ENCODE measurements at places on chromosomes 4 and X.

DNA sequence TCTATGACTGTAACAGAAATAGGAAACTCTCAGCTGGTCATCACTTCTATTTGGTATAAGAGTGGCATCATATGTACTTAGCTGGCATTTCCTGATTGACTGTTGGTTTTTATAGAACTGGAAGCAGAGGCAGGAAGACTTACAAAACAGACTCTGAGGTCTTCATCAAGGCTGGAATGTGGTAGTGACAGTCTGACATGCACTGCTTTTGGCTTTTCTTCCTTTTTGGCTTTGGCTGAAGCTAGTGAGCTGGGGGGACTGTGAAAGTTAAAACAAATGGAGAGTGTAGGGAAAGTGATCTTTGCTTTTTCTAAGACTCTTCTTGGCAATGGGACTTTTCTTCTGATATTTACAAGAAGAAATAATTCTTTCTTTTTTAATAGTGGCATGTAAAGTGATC lies 121.1 kb upstream of the SLC4A4 start:
- no peak overlapping the region for H3K4me3 ChIP-seq
- DNase-seq: no peak
- H3K27ac ChIP-seq: no peak overlapping the region

GRCh38 chr4:141432000-141432712 lies 204.2 kb upstream of the IL15 start:
- no peaks in the 10 kb centered on the region for H3K27me3 ChIP-seq
- H3K4me1 ChIP-seq: no peaks in the 10 kb centered on the region

GRCh38 chr4:85029453-85029852 lies 63.0 kb upstream of the WDFY3 start:
- no peaks in the 10 kb centered on the region for H3K4me1 ChIP-seq
- H3K27me3 ChIP-seq: no peaks in the 10 kb centered on the region
- H3K36me3 ChIP-seq: no peaks in the 10 kb centered on the region

DNA sequence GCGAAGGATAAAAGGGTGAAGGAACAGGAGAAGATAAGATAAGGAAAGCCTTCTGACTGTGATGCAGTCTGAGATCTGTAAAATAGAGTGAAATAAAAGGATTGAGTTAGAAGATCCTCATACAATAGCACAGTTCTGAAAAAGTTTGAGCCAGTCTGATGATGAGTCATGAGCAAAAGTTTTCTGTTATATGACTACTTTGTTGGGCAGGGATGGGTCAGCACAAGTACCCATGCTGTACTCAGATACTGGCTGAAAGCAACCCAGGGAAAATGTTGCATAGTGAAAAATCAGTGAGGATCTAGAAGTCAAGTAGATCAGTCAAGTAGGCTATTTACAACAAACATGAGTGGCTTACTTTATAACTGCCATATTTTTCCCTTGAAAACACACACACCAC lies 253.5 kb downstream of the PCDH10 start:
- no peaks in the 10 kb centered on the region for H3K27me3 ChIP-seq
- H3K4me3 ChIP-seq: no peak overlapping the region
- H3K4me1 ChIP-seq: no peaks in the 10 kb centered on the region
- H3K36me3 ChIP-seq: no peaks in the 10 kb centered on the region
- no peak overlapping the region for H3K27ac ChIP-seq

- no peak overlapping the region for H3K4me3 ChIP-seq
- H3K4me1 ChIP-seq: peaks cover 11% of the 10 kb centered on the region
- H3K27me3 ChIP-seq: no peaks in the 10 kb centered on the region
These were observed 99.2 kb downstream of the NSUN7 start for GRCh38 chr4:40848940-40849339.

GRCh38 chrX:96564595-96564994 lies 120.0 kb upstream of the DIAPH2 start:
- no peak for DNase-seq
- no peak overlapping the region for H3K4me3 ChIP-seq
- H3K36me3 ChIP-seq: no peaks in the 10 kb centered on the region

- no peak for DNase-seq
- H3K36me3 ChIP-seq: no peaks in the 10 kb centered on the region
- H3K27me3 ChIP-seq: no peaks in the 10 kb centered on the region
- H3K27ac ChIP-seq: no peak overlapping the region
These were observed 1072.3 kb downstream of the RAPGEF2 start for GRCh38 chr4:160175064-160175643.

DNA sequence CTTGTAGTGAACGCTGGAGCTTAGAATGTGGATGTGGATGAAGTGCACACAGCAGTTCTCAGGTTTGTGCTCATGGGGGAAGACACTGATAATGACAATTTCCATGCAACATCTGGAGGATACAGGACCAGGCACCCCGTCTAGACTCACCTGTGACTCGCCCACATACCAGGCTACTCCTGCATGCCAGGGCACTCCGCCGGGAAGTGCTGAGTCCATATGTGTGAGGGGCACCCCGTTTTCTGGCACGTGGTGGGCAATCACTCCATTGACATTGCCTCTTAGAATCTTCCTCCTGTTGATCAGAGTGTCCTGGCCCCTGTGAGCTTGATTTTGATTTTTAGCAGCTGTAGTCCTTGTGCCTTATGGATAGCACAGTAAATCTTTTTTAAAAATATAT lies 90.9 kb upstream of the LRPAP1 start:
- no peaks in the 10 kb centered on the region for H3K27me3 ChIP-seq
- H3K4me1 ChIP-seq: no peaks in the 10 kb centered on the region
- no peaks in the 10 kb centered on the region for H3K36me3 ChIP-seq
- DNase-seq: no peak

DNA sequence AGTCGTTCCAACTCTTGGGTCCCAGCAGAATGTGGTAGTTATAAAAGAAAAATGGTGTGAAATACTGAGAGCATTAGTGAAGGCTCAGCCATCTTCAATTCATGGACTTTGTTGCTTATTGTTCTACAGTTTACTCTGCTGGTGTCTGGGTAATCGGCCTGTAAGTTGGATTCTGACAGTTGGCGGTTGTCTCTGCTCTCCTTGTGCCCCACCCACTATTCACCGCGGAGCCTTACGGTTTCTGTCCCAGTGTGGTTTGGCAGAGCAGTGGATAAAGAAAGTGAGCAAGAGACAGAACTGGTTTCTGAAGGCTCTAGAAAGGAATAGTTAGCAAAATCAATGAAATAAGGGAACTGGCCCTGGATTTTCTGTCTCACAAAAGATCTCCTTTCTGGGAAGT lies 9.1 kb downstream of the LONRF3 start:
- no peak overlapping the region for H3K27ac ChIP-seq
- DNase-seq: no peak
- no peaks in the 10 kb centered on the region for H3K27me3 ChIP-seq
- H3K4me3 ChIP-seq: no peak overlapping the region

DNA sequence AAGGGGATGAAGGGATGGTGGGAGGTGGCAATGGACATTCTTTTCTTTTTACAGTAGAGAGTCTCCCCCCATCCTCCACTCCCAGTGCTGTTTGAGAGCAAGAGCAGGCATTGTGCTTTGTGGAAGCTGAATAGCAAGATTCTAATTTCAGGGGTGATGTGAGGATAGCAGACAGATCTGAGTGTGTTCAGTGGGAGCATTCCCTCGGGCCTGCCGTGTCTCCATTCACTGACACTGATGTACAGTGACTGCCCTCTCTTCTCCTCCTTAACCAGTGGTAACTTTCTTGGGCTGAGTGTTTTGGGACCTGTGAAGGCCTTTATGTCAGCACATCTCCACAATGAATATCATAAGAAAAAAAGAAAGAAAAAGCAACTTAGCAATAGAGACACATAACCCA lies 396.6 kb upstream of the RPS6KA3 start:
- DNase-seq: no peak
- no peaks in the 10 kb centered on the region for H3K4me1 ChIP-seq
- no peak overlapping the region for H3K4me3 ChIP-seq
- H3K36me3 ChIP-seq: no peaks in the 10 kb centered on the region
- H3K27me3 ChIP-seq: no peaks in the 10 kb centered on the region
- H3K27ac ChIP-seq: no peak overlapping the region

DNA sequence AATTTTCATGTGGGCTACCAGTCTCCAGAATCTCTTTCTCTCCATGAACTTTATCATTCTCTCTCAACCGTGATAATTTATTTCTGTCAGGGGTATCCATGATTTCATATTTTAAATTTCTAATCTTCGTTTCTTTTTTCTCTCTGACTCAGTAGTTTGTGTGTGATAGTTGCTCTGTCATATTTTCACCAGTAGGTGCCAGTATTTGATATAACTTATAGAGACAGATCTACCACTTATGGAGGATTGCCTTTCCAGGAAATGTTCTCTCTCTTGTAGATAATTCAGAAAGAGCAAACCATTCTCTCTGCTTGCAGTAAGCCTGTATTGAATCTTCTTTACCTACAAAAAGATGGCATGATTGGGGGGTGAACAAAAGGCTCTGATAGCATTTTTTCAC lies 79.3 kb upstream of the DYNLT3 start:
- no peak overlapping the region for H3K4me3 ChIP-seq
- no peaks in the 10 kb centered on the region for H3K36me3 ChIP-seq
- no peak overlapping the region for H3K27ac ChIP-seq
- DNase-seq: no peak

GRCh38 chr4:91111556-91111955 lies 984.4 kb downstream of the CCSER1 start:
- H3K4me3 ChIP-seq: no peak overlapping the region
- H3K4me1 ChIP-seq: no peaks in the 10 kb centered on the region
- H3K27me3 ChIP-seq: no peaks in the 10 kb centered on the region
- no peaks in the 10 kb centered on the region for H3K36me3 ChIP-seq
- H3K27ac ChIP-seq: no peak overlapping the region
- no peak for DNase-seq

- no peak overlapping the region for H3K27ac ChIP-seq
- no peaks in the 10 kb centered on the region for H3K4me1 ChIP-seq
- no peak for DNase-seq
- no peaks in the 10 kb centered on the region for H3K27me3 ChIP-seq
- no peaks in the 10 kb centered on the region for H3K36me3 ChIP-seq
These were observed 49.7 kb upstream of the DHRSX start for GRCh38 chrX:2550328-2551020.

GRCh38 chrX:150060406-150060805 lies 122.1 kb upstream of the EOLA2 start:
- H3K4me1 ChIP-seq: peaks cover 10% of the 10 kb centered on the region
- H3K27ac ChIP-seq: no peak overlapping the region
- H3K27me3 ChIP-seq: no peaks in the 10 kb centered on the region
- no peaks in the 10 kb centered on the region for H3K36me3 ChIP-seq

GRCh38 chrX:135977611-135978010 lies 3.8 kb upstream of the MMGT1 start:
- no peak for DNase-seq
- no peak overlapping the region for H3K27ac ChIP-seq
- peaks cover 4% of the 10 kb centered on the region for H3K27me3 ChIP-seq
- no peak overlapping the region for H3K4me3 ChIP-seq
- no peaks in the 10 kb centered on the region for H3K36me3 ChIP-seq

- H3K27ac ChIP-seq: no peak overlapping the region
- DNase-seq: peak; percentile 94
- H3K36me3 ChIP-seq: peaks cover 26% of the 10 kb centered on the region
- peaks cover 5% of the 10 kb centered on the region for H3K4me1 ChIP-seq
- no peaks in the 10 kb centered on the region for H3K27me3 ChIP-seq
These were observed 37.3 kb upstream of the CLCN4 start for GRCh38 chrX:10119399-10119990.

DNA sequence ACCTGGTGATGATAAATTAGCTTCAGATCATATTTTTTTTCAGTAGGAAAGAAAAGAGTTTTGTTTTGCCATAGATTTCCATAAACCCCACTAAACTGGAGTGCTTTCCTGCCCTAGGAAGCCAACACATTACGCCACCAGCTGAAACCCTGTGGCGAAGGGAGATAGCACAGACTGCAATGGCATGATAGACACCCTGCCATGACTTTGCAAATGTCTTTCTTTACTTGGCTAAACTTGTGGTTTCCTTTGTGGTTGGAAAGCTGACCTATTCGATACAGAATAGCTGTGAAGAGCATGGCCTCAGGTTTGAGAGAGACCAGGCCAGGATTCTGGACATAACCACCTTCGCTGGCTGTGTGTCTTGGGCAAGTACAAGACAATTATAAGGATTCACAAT lies 19.1 kb downstream of the MFAP3L start:
- H3K27me3 ChIP-seq: no peaks in the 10 kb centered on the region
- H3K4me3 ChIP-seq: no peak overlapping the region
- DNase-seq: no peak
- H3K36me3 ChIP-seq: no peaks in the 10 kb centered on the region

GRCh38 chr4:168480931-168481611 lies 779 bp upstream of the DDX60L start:
- H3K27me3 ChIP-seq: no peaks in the 10 kb centered on the region
- H3K36me3 ChIP-seq: no peaks in the 10 kb centered on the region

- H3K27ac ChIP-seq: no peak overlapping the region
- no peak overlapping the region for H3K4me3 ChIP-seq
- no peaks in the 10 kb centered on the region for H3K27me3 ChIP-seq
- H3K4me1 ChIP-seq: no peaks in the 10 kb centered on the region
These were observed 77.6 kb upstream of the ITM2A start for GRCh38 chrX:79444694-79445210.

GRCh38 chrX:48891402-48892288 lies 5.9 kb downstream of the TIMM17B start:
- H3K27me3 ChIP-seq: no peaks in the 10 kb centered on the region
- peaks cover 4% of the 10 kb centered on the region for H3K4me1 ChIP-seq
- peak overlapping the region; percentile 80 for H3K27ac ChIP-seq
- peak overlapping the region; percentile 70 for H3K4me3 ChIP-seq
- H3K36me3 ChIP-seq: peaks cover 11% of the 10 kb centered on the region

- H3K27me3 ChIP-seq: no peaks in the 10 kb centered on the region
- no peak for DNase-seq
- no peak overlapping the region for H3K4me3 ChIP-seq
- H3K4me1 ChIP-seq: no peaks in the 10 kb centered on the region
- H3K36me3 ChIP-seq: no peaks in the 10 kb centered on the region
These were observed 1056.7 kb downstream of the PCDH19 start for GRCh38 chrX:99353412-99353811.

DNA sequence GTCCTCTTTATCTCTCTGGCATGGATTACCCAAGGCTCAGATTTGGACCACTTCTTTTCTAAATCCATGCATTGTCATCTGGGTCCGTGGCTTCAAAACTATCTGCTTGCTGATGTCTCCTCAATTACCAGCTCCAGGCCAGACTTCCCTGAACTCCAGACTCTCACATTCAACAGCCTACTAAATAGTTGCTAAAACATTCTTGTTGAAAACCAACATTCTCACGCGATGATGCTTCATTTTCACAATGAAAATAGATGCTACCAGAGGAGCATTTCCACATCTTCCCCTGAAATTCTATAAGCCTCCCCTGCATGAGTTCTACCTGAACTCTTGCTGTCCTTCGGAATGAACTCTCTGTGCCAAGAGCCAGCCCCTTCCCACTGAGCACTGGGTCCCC lies 5.2 kb upstream of the TLR6 start:
- H3K4me3 ChIP-seq: no peak overlapping the region
- H3K36me3 ChIP-seq: no peaks in the 10 kb centered on the region
- no peaks in the 10 kb centered on the region for H3K27me3 ChIP-seq

- no peaks in the 10 kb centered on the region for H3K4me1 ChIP-seq
- no peaks in the 10 kb centered on the region for H3K27me3 ChIP-seq
- no peaks in the 10 kb centered on the region for H3K36me3 ChIP-seq
- no peak for DNase-seq
- no peak overlapping the region for H3K4me3 ChIP-seq
These were observed 56.9 kb upstream of the SMIM10 start for GRCh38 chrX:134933911-134934310.

GRCh38 chrX:116318672-116319071 lies 117.7 kb upstream of the SLC6A14 start:
- H3K27me3 ChIP-seq: no peaks in the 10 kb centered on the region
- no peak for DNase-seq
- H3K36me3 ChIP-seq: no peaks in the 10 kb centered on the region
- no peaks in the 10 kb centered on the region for H3K4me1 ChIP-seq
